Fibroblast of skin of left biceps (primary cell): ENCODE measurements at places on chromosomes 1 and 21.

GRCh38 chr1:228270032-228270431 lies 62.2 kb downstream of the OBSCN start:
- DNase-seq = no peak

GRCh38 chr1:174036204-174036603 lies 14.0 kb upstream of the RC3H1 start:
- no peak for DNase-seq

DNA sequence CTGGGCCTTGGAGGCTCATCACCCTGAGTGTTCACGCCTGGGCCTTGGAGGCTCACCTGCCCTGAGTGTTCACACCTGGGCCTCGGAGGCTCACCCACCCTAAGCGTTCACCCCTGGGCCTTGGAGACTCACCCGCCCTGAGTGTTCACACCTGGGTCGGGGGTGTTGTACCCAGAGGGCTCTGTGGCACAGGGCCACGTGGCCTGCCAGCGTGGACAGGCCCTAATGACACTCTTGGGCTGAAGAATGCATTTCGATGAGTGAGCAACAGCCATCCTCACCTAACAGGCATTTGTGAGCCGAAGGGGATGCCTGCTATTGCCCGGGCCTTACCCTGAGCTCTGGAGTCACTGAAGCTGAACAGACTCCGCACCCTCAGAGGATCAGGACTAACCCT lies 17.5 kb downstream of the SLC19A1 start:
- DNase-seq = no peak

DNA sequence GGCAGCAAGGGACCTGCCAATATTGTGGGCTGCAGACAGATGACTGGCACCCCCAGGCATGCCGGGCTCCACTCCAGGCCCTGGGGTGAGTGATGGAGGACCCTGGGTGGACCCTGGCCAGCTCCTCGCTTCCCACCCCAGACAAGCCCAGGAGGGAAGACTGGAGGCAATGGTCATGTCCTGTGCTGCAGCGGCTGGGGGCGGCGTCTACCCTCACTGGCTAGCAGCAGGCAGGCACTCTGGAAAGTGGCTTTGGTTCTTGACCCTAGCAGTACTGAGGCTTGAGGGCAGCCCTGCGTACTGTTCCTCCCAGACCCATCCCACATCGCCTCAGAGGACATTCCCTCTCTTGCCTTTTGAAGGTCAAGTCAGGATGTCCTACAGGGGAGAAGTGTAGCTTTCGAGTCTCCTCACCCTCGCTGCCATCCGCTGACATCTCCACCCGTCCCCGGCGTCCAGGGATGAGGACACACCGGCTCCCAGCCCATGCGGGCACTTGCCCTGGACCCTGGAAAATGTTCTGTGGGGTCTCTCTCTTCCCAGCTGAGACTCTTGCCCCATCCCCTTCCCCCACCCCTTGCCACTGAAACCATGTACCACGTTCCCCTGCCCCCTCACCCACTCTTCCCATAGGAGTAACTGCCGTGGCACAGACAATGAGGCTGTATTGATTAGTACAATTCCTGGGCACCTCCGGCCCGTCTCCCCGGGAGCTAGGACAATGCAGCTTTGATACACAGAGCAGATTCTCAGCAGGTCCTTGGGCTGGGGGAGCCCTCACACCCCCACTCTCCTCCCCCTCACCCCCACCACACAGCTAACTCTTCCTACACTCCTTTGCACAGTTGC lies 15.0 kb downstream of the SLC6A9 start:
- no peak for DNase-seq

GRCh38 chr1:41905093-41905675 lies 13.5 kb downstream of the HIVEP3 start:
- no peak for DNase-seq

DNA sequence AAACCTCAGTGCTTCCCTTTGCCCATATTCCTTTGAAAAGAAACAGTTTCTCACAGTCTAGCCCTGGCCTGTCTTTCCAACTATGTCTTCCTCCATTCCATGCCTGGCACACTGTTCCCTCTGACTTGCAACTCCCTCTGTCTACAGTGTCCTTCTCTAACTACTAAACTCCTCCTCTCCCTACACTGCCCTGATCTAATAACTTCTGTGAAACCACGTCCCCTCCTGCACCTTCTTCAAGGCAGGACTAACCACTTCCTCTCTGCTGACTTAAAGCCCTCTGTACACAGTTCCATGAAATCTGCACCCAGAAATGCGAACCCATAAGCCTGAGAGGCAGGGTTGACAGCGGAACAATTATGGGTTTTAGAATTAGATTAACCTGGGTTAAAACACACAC lies 62.2 kb upstream of the ATP1B1 start:
- DNase-seq = no peak

DNA sequence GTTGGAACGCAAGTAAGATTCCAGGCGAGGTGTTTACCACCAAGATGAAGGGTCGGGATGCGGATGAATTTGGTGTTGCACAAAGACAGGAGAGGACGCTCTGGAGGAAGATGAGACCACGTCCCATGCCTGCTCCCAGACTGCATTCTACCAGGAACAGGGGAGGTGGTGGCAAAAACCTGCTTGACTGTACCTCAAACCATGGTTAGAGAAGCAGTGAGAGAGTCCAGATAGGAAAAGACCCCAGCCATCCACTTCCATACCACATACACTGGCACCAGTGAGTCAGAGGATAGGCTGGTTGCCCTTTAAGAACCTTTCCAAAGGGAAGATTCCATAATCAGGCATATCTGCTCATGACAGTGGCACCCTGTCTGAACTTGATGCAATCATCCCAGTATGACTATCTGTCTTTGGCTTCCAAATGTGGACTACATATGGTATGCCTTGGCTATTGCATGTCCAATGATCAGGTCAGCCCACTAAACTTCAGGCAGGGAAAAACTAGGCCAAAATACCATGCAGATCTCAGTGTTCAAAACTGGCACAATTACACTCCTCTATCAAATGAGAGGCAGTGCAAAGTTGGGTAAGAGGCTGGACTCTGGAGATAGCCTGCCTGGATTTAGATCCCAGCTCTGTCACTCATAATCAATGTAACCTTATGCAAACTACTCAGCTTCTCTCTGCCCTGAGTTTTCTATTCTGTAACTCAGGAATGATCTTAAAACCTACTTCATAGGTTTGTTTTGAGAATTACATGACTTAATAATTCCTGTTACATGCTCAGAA lies 20.6 kb downstream of the NPR1 start:
- no peak for DNase-seq
